ENCODE measurements at places on chromosomes 11 and 22.

GRCh38 chr11:3823303-3823702 is 14.9 kb downstream of the PGAP2 start:
- DNase-seq = peak; percentile 82

DNA sequence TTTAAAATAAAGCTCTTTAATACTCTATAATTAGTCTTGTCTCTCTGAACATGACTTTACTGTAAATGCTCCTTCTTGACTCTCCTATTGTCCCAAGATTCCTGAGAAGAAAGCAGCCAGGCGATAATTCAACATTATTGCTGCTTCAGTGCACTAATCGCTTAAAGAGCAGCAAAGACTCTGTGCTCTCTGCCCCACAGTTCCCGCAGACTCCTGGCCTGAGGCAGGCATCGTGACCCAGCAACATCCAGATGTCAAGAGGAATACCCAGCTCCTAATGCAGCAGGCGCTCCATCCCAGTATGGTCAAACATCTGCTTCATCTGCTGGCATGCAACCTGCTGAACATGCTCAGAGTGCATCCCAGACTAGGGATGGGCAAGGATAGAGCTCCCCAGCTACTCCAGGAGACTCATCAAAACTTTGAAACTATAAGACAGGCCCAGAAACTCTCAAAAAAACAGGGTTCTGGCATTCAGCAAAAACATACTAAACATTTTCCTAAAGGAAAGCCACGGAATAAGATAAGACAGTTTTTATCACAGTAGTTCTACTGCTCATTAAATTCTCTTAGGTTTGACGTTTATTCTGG is 270.0 kb downstream of the SOX6 start:
- DNase-seq = no peak

DNA sequence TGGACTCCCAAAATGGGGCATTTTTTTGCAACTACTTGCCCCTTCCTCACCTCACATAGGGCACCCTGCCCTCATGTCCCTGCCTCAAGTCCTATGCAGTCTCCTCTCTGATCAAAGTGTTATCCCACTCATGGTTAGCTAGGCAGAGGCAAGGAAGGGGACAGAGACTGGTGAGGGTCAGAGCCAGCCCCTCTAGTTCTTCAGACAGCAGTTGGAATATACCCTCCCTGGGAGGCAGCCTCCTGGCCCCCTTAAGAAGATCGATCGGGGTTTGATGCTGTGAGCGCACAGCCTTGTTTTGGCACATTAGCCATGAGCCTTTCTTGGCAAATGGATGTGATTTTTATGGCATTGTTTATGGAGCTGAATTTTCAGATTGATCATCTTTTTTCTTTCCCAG is 436.9 kb downstream of the BUD13 start:
- no peak for DNase-seq

DNA sequence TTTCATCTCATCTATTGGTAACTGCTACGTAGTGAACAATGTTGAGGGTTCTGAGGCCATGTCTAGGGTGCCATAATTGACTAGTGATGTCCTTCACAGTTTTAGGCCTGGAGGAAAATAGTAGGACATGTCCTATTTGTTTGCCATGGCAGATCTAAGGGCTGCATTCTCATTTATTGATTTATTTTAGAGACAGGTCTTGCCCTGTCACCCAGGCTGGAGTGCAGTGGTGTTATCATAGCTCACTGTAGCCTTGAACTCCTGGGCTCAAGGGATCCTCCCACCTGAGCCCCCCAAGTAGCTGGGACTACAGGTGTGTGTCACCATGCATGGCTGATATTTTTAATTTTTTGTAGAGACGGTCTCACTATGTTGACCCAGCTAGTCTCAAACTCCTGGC is 5.2 kb downstream of the CEP164 start:
- no peak for DNase-seq

DNA sequence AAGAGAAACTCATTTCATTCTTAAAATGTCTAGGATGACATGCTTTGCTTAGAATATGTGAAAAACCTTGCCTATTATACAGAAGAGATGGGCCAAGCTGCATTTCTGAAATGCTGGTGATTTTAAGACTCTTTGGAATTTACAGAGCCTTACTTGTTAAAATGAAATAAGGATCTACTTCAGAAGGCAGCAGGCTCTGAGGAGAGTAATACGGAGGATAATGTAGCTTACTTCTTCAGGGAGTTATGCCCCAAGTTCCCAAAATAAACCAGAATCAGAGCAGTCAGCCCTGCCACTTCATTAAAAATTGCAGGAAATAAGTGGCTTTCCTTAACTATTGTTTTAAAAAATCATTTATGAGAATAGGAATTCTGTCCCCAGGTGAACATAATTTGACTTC is 1000.3 kb upstream of the RAG2 start:
- no peak for DNase-seq

- DNase-seq = no peak
Observed at GRCh38 chr22:34808618-34809017, 257.3 kb upstream of the ISX start.

DNA sequence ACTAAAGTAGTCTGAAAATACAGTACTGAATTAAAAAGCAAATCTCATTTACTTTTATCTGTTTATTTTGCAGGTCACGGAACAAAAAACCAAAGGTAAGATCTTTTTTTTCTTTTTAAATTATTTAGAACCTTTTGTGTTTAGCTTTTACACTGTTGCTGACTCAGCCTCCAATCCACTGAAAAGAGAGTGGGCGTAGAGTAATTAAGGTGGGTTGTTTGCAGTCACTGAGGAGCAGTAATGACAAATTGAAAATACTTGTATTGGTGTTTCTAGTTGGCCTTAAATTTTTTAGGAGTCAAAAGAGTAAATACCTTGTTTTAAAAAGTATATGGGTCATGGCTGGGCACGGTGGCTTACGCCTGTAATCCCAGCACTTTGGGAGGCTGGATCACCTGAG is 73.4 kb downstream of the TNRC6B start:
- DNase-seq = no peak

DNA sequence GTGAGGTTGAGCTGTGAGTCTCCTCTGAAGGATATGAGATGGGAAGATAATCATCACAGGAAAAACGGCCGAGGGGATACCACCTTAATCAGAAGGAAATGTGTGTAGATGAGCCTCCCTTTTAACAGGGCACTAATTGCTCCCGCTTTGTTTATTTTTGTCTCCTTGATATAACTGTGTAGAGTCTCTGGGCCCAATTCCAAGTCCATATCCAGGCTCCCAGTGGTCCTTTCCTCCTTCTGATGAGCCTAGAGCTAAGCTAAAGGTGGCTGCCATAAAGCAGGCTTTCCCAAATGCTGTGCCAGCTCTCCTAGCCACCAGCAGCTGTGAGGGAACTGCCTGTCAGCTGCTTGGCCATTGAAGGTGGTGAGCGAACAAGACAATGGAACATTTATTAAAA is 17.1 kb upstream of the CCDC90B start:
- DNase-seq = no peak

- peak; percentile 5 for DNase-seq
Observed at GRCh38 chr11:93193731-93194130, 4.1 kb downstream of the SLC36A4 start.

DNA sequence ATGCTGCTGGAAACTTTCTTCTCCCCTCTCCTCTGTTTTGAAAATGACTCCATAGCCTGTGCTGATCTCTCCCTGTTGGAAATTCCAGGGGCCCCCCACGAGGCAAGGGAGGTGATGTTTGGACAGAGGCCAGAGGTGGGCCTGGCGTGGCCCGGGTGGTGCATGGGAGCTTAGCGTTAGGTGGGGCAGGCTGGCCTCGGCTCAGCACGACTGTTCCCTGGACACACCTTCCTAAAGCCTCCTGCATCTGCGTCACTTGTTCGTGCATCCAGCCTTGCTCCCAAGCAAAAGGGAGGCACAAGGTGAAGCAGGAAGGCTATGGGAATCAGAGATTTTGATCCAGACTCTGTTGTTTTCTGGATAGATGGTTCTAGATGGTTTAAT is 135.2 kb downstream of the CEP164 start:
- no peak for DNase-seq

GRCh38 chr22:31055635-31056159 is 25.4 kb upstream of the SMTN start:
- DNase-seq = peak; percentile 99

DNA sequence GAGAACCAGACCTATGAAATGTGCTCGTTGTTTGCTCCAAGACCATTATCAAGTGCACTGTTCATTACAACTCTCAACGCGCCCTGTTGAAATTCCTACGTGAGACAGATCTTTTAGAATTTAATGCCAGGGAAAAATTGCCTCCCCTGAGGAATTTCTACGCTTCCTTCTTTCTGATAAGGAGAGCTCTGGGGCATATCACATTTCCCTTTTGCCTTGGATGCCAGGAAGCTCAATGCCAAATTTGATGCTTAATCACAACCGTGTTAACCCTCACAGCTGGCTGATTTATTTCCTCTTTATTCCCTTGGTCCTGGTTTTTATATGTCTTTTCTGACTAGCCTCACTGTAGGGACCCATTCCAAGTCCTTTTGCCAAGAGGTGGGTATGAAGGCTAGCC is 109.4 kb downstream of the MICAL2 start:
- peak; percentile 93 for DNase-seq

GRCh38 chr11:12330485-12331231 is 46.7 kb upstream of the PARVA start:
- DNase-seq = no peak

- no peak for DNase-seq
Observed at GRCh38 chr11:110046775-110047380, 46.3 kb upstream of the ZC3H12C start.

GRCh38 chr22:43969989-43970755 is 14.9 kb downstream of the SAMM50 start:
- DNase-seq = no peak

DNA sequence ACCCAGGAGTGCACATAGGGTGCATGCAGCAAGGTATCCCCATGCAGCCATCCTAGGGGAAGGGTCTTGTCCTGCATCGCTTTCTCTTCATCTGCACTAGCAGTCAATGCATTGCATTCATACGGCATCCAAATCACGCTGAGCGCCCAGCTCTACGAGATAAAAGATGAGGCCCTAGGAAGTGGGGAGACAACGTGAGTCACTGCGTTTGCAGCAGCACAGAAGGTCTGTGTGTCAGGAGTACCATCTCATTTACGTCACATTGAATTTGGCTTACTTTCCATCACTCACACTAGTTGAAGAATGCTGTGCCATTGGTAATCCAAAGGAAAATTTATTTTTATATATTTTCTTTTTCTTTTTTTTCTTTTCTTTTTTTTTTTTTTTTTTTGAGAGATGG is 2.5 kb upstream of the ST14 start:
- DNase-seq = peak; percentile 75

DNA sequence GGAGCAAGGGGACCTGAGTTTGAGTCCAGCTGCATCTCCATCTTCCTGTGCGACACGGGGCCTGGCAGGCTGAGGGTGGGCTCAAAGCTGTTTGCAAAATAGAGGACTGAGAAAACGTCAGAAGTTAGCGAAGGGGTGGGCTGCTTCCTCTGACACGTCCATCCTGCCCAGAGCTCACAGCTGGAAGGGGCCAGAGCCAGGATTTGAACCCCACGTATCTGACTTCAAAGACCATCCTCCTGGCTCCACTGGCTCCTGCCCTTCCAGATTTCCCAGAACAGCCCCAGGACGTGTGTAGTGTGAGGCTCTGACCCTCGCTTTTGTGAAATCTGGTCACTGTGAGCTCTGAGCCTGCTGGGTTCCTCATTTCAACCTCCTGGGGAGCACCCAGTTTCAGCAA is 56.3 kb downstream of the CD82 start:
- no peak for DNase-seq

DNA sequence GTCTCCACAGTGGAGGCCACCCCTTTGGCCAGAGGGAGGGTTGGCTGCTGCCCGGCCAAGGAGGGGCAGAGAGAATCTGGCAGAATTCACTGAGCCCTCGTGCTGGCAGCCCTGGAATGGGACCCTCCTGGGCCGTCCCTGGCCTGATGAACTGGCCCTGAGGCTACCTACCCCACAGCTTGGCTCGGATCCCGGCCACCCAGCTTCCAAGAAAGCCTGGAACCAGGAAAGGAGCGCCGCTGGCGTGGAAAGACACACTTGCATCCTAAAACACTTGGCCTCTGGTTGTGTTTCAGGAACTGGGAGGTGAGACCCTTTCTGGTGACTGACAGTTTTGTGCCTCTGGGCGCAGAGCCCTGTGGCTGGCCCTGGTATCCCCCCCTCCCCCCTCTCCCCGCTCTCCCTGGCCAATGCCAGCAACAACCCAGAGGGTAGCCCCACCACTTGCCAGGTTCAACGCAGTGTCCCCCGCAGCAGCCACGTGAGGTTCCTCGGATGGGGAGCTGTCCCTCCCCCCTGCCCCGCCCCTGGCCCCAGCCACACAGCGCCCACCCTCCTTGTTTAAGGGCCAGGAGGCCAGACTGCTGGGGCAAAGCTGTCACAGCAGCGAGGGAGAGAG is 693 bp downstream of the NFAM1 start:
- DNase-seq = no peak

GRCh38 chr11:58289266-58289665 is 21.2 kb upstream of the OR10W1 start:
- DNase-seq = no peak

- DNase-seq = no peak
Observed at GRCh38 chr11:6194065-6194581, 4.9 kb upstream of the OR52W1 start.

DNA sequence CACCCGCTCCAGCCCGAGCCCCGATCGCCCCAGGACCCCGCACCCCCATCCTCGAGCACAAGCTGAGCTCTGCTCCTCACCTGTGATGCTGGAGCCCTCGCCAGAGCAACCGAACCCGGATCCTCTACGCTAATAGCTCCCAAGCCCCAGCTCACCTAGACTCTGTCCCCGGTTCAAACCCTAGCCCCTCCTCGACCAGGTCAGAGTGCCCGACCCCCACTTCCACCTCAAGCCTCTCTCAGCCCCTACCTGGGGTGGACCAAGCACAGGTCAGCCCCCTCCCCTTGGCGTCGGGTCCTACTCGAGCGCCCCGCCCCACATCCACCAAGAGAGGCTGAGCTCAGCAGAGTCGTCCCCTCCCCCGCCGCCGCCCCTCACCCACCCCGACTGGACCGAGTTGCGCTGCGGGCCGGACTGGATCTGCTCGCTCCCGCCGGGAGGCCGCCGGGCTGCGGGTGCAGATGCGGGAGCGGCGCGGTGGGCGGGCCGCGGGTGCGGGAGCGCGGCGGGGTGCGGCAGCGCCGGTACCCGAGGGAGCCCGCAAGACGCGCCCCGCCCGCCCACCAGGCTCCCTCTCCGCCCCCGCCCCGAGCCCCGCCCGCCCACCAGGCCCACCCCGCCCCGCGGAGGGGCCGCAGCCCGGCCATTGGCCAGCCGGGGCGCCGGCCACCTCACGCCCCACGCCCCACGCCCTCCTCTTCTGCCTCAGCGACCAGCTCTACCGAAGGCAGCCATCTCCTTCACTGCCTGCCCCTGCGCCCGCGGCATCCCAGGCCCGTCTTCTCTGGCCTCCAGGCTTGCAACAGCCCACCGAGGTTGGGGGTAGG is 577 bp upstream of the DKK3 start:
- peak; percentile 67 for DNase-seq

DNA sequence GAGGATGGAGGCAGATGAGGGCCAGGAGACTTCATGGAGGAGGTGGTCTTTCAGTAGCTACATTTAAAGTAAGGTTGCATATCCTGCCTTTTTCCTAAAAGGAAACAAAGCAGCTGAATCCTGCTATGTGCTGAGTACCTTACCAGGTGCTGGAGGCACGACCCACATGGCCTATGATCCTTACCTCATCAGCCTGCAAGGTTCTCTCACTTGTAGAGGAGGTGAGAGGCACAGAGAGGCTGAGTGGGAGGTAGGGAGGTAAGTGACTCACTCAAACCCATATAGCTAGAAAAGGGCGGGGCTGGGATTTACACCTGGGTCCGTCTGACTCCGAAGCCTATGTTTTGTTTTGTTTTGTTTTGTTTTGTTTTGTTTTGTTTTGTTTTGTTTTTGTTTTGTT is 75.8 kb downstream of the BUD13 start:
- no peak for DNase-seq

- no peak for DNase-seq
Observed at GRCh38 chr22:42961810-42962209, 53.1 kb downstream of the PACSIN2 start.

Measured in cardiac fibroblast (primary cell).